ENCODE measurements at places on chromosomes 2 and 18.

- DNase-seq = peak; percentile 21
Measured at GRCh38 chr2:64819774-64820688, 166.3 kb upstream of the SERTAD2 start.

GRCh38 chr2:240759459-240759858, 60.6 kb downstream of the KIF1A start:
- DNase-seq = no peak

- DNase-seq = no peak
Measured at GRCh38 chr2:37869771-37870170, 55.3 kb upstream of the RMDN2 start.

GRCh38 chr2:26620031-26620605, 21.0 kb downstream of the CIB4 start:
- no peak for DNase-seq

DNA sequence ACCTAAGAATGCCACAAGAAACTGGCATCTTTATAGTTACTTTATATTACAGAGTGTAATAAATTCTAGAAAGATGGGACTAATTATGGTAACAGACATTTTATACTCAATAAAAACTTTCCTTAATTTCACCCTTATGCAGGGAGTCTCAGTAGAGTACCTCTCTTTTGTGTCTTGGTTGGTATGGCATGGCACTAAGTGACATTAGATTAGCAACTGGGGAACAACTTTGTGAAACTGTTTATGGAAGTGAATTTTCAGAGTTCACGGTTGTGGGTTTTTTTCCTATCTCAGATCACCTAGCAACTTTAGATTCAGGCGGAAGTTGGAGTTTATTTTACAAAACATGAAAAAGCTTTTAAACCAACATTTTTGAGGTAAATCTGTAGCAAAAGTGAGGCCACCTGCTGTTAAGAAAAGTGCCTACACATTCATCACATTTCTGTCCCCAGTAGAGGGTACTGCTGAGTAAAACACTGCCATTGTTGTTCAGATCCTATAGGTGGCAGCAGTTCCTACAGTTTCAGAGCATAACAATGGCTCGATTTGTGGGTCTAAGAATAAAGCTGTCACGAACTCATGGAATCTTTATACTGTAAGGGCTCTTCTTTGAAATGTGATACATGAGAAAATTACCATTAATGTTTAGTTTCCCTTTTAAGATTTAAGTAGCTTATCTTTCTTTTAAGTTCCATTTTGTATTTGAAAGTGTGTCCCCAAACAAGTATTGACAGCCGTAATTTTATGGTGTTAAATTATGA, 117.6 kb downstream of the CAMKMT start:
- peak; percentile 9 for DNase-seq

GRCh38 chr2:161938335-161938734, 135.7 kb downstream of the DPP4 start:
- DNase-seq = no peak

DNA sequence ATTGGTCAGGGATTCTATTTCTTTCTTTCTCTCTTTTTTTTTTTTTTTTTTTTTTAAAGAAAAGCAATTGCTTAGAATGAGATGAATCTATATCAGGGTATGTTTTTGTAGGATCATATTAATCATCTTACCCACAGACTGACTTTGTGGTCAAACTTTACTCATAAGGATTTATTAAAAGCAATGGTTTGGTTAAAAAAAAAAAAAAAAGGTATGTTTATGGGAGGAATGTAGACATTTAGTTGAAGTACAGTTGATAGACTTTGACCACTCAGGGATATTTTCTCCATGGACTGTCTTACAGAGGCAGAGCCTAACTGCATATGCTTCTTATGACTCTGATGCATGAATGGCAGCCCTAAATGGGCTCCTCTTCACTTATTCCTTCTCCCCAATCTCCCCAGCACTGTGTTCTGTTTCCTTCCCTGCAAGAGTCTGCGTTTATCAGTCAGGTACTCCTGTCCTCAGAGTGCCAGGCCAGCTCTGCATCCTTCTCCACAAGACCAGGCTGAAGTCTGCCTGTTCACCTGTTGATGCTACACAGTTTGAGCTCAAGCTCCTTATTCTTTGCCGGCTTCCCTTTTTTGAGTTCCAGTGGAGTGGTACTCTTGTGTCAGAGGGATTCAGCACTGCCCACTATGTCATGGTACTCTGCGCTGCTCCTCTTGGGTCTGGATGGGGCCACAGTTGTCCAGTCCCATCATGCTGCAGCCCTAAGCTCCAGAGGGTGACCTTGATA, 24.3 kb downstream of the CRIM1 start:
- DNase-seq = no peak

DNA sequence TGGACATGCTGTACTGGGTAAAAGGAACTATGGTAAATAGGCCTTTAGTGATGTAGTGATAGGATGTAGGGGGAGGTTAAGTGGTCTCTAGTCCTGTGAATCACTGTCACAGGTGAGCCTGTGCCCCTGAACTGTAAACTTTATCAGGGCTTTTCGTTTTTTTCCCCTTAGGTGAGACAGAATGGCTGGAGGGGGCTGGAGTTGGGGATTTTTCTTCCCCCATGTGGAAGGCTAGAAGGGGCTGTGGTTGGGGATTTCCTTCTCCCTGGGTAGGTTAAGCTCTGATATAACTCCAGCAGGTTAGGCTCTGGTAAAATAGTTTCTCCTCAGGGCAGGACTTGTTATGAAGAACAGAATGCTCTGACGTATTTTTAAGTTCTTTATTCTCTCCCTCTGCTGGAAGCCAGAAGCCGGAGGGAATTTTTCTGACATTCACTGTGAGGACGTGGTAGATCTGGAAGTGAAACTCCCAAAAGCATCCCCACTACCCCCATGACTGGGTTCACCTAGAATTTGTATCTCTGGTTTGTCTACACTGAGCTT, 28.5 kb downstream of the PIKFYVE start:
- no peak for DNase-seq

GRCh38 chr2:238731961-238732360, 115.9 kb upstream of the TWIST2 start:
- DNase-seq = no peak

GRCh38 chr18:35524226-35524625, 26.5 kb upstream of the INO80C start:
- DNase-seq = no peak

DNA sequence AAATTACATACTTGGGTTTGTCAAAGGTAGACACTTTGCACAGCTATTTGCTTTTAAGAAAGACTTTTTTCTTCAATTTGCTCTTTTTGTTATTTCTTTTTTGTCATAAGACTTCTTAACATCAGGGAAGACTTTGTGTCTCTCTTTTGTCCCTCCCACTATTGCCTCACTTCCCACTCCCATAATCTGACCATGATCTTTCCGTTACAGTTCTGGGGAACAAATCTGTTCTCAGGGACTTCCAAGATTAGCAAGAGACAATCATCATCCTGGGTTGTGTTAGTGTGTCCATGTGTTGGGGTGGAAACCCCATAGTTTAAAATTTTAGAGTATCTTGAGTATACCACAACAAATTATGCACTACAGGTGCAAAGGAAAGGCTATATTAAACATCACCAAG, 75.3 kb downstream of the REV1 start:
- DNase-seq = no peak
